ENCODE measurements at places on chromosomes 7 and 10. TPM values are rescaled to one million over a fixed set of nuclear protein-coding genes. Genes with fewer than 3 reads are reported as not detected.

GJC3 gene
- total RNA-seq, result not detected

CDHR3 gene
- total RNA-seq, result 2.9 TPM

UNCX gene
- total RNA-seq, result not detected

CYP3A7 gene
- 0.34 TPM for total RNA-seq

ZP3 gene
- 2.5 TPM for total RNA-seq

KAZALD1 gene
- 11.8 TPM for total RNA-seq

TRIP6 gene
- 76.3 TPM for total RNA-seq

CCL26 gene
- 1.7 TPM for total RNA-seq

CPN1 gene
- total RNA-seq, result not detected

COBL gene
- total RNA-seq, result 0.15 TPM

LBX1 gene
- total RNA-seq, result under 0.01 TPM

ALKBH4 gene
- 18.2 TPM for total RNA-seq

UTF1 gene
- total RNA-seq, result not detected

OR2A5 gene
- total RNA-seq, result not detected

CRPPA gene
- 0.74 TPM for total RNA-seq

ADAMTS14 gene
- under 0.01 TPM for total RNA-seq

EPHB6 gene
- total RNA-seq, result 7.4 TPM

CLRN3 gene
- not detected for total RNA-seq

PNLIPRP3 gene
- not detected for total RNA-seq

ATRNL1 gene
- total RNA-seq, result 1.6 TPM

RET gene
- total RNA-seq, result 0.17 TPM

LSM5 gene
- total RNA-seq, result 21.3 TPM

HHEX gene
- total RNA-seq, result 1.6 TPM

TAS2R4 gene
- total RNA-seq, result not detected

ANKRD2 gene
- total RNA-seq, result 0.89 TPM

ZNF655 gene
- 51.9 TPM for total RNA-seq

LLCFC1 gene
- total RNA-seq, result not detected

FFAR4 gene
- total RNA-seq, result not detected

CC2D2B gene
- not detected for total RNA-seq

ITIH5 gene
- total RNA-seq, result 0.67 TPM

PCBD1 gene
- total RNA-seq, result 64.6 TPM

MMD2 gene
- total RNA-seq, result not detected

SPDYE2 gene
- not detected for total RNA-seq

TRRAP gene
- total RNA-seq, result 13.1 TPM

Measured in bronchus fibroblast of lung (primary cell).